Motor neuron (in vitro differentiated cells): ENCODE measurements at places on chromosomes 12 and 14.

- ATAC-seq, result no peak
Observed at GRCh38 chr14:96202441-96203094, 2.1 kb upstream of the BDKRB2 start.

DNA sequence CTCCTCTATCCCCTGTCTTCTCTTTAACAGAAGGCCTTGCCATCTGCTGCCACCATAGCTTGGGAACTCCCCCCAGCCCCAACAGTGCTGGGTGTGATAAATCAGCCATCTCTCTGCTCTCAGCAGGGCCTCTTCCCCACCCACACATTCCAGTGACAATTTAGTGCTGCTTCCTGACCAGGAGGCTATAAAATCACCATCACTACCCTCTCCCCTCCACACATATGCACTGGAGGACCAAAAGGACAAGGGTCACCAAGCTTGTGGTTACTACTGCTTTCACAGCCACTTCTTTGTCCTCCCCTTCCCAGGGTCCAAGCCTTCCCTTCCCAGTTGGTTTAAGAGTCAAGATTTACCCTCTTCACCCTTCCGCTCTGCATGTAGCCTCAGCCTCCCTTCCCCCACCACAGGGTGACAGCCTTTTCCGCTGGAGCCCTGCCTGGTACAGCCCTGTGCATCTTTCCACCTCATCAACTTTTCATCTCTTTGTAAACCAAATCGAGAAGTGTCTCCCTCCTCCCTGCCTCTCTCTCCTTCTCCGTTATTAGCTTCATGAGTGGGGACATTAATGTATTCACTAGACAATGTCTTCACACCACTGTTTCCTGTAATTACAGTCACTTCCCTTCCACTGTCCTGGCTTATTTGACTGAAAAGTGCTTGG, 9.4 kb downstream of the PSMB5 start:
- ATAC-seq, result peak; percentile 70

DNA sequence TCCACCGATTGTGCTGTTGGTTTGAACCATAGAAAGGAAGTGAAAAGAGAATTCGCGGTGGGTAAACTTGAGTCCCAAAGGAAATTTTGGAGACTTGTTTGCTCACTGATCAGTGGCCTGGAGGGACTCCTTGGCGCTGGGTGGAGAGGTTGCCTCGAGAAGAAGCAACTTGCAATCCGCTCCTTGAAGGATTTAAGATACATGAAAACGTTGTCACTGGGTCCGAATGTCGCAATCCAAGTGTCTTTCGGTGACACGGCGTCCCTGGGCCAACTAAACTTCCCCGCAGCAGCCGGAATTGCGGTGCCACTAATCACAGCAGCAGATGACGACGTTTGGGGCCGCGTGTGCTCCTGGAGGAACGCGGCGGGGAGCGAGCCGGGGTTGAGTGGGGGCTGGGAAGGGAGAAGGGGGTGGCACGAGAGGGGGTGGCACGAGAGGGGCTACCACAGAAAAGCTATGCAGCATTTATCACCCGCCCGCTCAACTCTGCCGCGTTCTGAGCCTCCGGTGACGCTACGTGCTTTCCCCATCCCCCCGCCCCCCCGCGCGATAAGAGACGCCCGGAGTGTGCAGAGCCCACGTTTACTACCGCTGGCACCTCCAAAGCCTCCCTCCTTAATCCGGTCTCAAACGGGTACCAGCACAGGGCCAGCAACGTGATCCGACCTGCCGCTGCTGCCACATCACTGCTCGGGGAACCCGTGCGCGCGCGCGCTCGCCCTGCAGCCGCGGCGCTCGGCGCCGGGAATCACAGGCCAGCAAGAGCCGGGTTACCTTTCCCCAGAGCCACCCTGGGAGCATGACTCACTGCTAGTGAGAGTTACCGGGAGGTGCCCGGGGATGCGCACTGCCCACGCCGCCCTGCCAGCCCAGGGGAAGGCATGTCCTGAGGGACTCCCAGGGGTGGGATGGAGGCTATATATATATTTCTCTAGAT, 833 bp upstream of the BHLHE41 start:
- peak; percentile 66 for ATAC-seq

DNA sequence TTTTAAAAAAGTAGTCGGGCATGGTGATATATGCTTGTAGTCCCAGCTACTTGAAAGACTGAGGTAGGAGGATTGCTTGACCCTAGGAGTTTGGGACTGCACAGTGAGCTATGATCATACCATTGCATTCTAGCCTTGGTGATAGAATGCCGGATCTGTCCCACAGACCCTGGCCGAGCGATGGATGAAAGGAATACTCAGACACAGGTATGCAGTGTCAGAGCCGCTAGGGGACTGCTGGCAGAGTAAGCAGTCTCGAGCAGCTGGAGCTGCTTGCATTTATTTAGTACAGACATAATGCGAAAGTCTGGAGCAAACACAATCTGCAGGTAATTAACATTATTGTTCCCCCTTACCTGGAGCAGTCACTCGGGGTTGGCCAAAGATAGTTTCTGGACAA, 18.6 kb downstream of the AICDA start:
- no peak for ATAC-seq

DNA sequence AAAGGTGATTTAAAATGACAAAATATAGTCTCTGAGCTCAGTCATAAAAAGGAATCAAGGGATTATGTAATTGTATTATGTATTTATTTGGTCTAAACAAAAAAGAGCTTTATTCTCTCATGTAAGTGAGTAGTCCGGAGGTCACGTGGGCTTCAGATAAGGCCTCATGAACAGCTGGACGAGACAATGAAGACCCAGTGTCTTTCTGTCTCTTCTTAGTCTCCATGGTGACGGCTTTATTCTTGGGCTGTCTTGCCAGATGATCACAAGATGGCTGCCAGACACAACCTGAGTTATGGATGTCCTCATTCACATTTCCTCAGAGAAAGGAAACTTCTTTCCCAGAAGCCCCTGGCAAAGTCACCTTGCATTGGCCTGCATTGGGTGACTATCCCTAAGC, 98.6 kb downstream of the ARF6 start:
- no peak for ATAC-seq

DNA sequence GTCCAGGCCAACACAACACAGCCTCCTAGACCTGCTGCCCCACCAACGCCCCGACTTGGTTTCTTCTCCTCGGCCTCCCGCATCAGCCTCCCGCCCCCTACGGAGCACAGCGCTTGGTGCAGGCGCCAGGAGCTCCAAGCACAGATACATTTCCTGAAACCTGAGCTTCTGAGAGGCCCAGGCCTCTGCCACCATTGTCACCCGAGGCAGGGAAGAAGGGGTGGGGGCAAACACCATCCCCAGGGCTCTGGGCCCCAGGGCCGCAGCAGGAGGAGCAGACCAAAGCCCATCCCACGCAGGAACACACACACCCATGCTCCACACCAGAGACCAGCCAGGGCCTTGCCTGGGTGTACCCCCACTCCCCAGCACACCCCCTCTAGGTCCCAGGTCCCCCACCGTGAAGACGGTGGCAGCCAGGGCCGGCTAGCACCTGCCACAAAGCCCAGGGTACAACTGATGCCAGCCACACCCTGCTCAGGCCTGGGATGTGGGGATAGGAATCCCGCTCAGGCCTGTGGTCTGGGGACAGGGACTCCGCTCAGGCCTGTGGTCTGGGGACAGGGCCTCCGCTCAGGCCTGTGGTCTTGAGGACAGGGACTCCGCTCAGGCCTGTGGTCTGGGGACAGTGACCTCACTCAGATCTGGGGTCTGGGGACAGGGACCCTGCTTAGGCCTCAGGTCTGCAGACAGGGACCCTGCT, 5.4 kb downstream of the JAG2 start:
- no peak for ATAC-seq

DNA sequence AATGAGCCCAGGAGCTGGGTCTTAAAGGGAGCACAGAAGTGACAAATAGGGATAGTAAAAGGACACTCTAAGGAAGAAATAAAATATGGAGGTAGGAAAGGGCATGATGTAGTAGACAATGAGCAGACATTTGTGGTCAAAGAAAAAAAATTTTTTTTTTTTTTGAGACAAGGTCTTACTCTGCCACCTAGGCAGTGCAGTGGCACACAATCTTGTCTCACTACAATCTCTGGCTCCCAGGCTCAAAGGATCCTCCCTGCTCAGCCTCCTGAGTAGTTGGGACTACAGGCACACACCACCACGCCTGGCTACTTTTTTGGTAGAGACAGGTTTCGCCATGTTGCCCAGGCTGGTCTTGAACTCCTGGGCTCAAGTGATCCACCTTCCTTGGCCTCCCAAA, 8.5 kb downstream of the FKBP3 start:
- no peak for ATAC-seq

- no peak for ATAC-seq
Observed at GRCh38 chr14:89357655-89358297, 59.3 kb downstream of the FOXN3 start.
